ENCODE measurements at places on chromosomes 4 and X.

DNA sequence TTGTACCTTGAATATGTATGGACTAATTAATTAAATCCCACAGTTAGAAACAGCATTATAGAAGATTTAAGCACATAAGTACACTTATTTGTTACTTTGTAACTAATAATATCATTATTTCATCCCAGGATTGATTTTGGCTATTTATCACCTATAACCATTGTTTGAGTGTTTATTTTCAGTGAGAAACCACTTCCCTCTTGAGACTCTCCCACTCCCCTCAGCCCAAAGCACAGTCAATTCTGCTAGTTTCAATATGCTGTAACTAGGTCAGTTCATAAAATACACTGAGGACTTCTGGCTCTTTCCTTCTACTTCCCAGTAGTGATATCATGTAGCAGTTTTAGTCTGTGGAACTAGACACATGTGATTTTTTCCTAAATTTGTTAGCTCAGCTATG is 16.3 kb downstream of the OFD1 start:
- DNase-seq, result no peak

DNA sequence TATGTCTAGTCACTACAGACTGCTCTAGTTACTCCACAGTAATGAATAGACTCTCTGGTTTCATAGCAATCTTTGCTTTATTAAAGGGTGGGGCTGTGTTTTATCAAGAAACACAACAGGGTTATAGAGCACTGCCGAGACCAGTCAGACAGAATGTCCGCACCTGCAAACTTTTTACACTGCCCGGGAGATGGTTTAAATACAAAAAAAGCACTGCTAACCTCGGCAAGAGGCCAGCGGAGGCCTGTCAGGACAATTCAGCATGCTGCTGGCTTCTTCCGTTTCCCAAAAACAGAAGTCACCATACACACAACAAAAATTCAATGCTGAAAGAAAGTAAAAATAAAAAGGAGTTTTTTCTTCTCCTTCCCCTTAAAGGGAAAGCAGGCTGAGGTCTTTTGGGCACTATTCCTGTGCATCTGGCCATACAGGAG is 67.4 kb downstream of the IRF2 start:
- peak; percentile 59 for DNase-seq

GRCh38 chr4:39495446-39496213 is 31.6 kb downstream of the UGDH start:
- DNase-seq, result no peak

GRCh38 chr4:166972071-166972470 is 262.2 kb downstream of the SPOCK3 start:
- DNase-seq, result peak; percentile 57

DNA sequence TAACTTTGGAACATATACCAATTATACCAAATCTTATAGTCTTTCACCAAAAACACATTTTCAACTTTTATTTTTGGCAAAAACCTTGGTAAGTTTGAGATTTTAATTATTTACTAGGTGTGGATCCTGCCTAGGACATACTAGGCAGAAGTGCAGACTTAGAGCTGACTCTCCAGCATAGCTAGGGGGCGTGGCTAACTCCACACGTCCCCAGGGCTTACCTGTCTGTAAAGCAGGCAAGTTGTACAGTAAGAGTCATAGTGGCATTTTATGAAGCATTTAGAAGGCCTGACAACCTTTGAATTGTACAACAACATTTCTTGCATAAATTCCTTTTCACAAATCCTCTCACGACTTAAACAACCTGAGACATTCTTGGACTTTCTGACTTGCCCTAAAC is 19.2 kb upstream of the GRPEL1 start:
- DNase-seq, result no peak

- DNase-seq, result no peak
Measured at GRCh38 chr4:79827283-79827682, 245.7 kb downstream of the ANTXR2 start.

DNA sequence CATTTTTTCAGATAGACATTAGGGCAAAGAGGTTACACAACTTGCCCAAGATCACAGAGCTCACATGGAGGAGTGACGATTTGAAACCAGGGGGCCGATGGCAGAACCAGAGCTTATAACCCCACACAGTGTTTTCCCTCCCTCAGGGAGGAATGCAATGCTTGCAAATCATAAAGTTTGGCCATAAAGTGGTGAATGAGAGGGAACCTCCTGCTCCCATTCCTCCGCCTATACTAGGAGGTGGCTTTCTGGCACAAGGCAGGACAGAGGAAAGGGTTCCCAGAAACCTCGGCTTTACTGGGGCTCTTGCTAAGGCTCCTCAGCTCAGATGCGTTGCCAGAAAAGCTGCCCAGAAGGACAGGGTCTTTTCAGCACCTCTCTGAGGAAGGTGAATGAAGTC is 19.3 kb downstream of the TMEM154 start:
- no peak for DNase-seq

GRCh38 chr4:61493470-61493869 is 293.3 kb downstream of the ADGRL3 start:
- no peak for DNase-seq

GRCh38 chrX:79601341-79602131 is 234.4 kb upstream of the ITM2A start:
- no peak for DNase-seq

GRCh38 chrX:105744291-105744690 is 78.0 kb upstream of the NRK start:
- no peak for DNase-seq

GRCh38 chr4:114378305-114378903 is 220.2 kb upstream of the UGT8 start:
- no peak for DNase-seq

DNA sequence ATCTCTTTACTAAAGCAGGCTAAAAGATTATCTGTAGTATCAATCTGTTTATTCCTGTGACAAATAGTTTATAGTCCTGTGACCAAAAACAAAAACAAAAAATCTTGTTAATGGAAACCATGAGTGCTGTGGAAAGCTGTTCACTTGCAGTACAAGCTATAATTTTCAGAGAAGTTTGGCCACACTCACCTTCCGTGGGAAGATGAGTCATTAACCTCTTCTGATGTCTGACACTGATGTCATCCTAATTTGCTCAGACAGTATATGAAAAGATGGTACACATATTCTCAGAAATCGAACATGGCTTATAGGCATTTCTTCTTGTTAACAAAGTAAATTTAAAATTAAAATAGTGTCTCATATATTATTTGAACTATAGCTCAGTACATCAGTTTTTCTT is 19.9 kb upstream of the ENPP6 start:
- DNase-seq, result no peak

GRCh38 chrX:139106069-139106468 is 394.6 kb upstream of the FGF13 start:
- no peak for DNase-seq

DNA sequence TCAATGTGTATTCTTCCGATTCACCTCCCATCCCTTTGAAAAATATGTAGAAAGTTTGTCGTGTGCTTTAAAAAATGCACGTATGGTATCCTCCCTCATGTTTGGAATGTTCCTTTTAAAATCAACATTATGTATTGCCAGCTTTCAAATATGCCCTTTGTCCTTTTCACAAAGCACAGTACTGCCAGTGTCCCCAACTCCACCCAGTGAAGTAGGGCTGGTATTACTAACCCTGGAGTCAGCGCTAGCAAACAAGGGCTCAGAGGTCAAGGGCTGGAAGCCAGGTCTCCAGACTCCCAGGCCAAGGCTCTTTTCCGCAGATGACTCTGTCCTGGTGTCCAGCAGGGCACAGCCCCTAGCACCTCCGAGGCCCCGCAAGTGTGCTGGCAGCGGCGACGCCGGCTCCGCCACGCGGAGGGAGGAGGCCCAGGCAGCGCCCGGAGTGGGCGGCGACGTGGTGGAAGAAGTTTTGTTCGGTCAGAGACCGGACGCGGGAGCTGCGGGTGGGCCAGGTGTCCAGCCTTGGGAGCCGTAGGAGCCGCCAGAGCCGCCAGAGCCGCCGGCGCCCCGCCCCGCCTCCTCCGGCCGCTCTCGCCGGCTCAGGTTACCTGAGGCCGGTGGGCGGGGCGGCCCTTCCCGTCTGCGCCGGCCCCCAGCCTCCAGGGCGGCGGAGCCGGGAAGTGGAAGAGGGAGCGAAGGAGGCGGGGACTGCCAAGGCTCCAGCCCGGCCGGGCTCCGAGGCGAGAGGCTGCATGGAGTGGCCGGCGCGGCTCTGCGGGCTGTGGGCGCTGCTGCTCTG is at the start of gene IL13RA1:
IL13RA1 (plus strand) TSS at position 720 of the 799 bp plus-strand sequence; CDS start at position 753, 33 bp downstream.
- DNase-seq, result peak; percentile 44

- no peak for DNase-seq
Measured at GRCh38 chr4:77043507-77044136, 32.2 kb downstream of the CCNI start.

GRCh38 chr4:110106931-110107296 is 91.5 kb downstream of the ELOVL6 start:
- no peak for DNase-seq

DNA sequence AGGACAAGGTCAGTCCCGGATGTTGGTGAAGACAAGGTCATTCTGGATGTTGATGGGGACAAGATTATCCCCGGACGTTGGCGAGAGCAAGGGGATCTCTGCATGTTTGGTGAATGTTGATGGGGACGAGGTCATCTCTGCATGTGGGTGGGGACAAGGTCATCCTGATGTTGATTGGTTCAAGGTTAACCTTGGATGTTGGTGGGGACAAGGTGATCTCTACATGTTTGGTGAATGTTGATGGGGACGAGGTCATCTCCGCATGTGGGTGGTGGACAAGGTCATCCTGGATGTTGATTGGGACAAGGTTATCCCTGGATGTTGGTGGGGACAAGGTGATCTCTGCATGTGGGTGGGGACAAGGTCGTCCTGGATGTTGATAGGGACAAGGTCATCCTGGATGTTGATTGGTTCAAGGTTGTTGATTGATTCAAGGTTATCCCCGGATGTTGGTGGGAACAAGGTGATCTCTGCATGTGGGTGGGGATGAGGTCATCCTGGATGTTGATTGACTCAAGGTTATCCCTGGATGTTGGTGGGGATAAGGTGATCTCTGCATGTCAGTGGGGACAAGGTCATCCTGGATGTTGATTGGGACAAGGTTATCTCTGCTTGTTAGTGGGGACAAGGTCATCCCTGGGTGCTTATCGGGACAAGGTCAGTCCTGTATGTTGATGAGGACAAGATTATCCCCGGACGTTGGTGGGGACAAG is 28.8 kb upstream of the PLCXD1 start:
- no peak for DNase-seq

DNA sequence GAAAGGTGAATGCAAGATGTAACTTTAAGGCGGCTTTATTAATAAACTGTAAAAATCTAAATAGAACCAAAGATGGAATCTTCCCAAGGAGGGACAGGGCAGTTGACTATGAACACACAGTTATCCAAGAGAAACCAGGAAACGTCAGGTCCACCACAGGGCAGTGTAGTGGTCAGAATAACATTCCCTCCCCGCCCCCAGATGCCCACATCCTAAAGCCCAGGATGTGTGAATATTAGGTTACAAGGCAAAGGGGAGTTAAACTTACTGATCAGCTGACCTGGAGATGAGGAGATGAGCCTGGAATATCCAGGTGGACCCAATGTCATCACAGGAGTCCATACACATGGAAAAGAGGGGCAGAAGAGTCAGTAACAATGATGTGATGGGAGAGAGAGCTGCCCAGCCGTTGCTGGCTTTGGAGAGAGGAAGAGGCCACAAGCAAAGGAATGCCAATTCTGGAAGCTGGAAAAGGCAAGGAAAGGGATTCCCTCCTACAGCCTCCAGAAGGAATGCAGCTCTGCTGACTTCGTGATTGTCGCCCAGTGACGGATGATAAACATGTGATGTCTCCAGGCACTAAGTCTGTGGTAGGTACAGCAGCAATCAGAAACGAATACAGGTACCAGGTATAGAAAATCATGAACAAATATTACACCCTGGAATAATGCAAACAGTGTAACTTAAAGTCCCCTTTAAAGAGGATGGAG is 5.2 kb downstream of the SH3KBP1 start:
- no peak for DNase-seq

DNA sequence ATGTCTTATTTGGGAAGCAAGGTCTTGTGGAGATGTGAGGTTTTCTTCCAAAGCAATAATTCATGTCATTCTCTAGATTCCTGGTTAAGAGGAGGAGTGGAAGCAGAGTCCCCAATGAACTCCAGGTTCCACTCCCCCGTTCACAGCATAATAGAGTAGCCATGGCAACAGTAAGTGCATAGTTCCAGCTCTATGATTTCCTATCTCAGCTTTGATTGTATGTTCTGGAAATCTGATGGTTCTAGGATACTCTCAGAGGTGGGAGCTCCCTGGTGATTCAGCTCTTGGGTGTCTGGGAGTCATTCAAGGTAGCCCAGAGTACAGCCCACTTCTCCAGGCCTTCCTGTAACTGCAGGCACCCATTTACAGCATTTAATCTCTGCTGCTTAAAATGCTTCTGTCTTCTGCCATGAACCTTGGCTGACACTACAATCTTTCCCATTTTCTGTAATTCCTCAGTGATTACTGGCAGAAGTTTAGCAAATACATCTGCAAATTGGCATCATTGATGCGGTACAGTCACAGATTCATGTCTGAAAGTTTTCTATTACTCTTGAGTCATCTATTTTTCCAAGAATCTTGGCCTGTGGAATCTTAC is 242.0 kb downstream of the MAPK10 start:
- DNase-seq, result no peak

GRCh38 chrX:45623266-45623665 is 422.6 kb upstream of the DIPK2B start:
- no peak for DNase-seq

- no peak for DNase-seq
Measured at GRCh38 chrX:119399772-119400101, 601 bp downstream of the SLC25A43 start.

DNA sequence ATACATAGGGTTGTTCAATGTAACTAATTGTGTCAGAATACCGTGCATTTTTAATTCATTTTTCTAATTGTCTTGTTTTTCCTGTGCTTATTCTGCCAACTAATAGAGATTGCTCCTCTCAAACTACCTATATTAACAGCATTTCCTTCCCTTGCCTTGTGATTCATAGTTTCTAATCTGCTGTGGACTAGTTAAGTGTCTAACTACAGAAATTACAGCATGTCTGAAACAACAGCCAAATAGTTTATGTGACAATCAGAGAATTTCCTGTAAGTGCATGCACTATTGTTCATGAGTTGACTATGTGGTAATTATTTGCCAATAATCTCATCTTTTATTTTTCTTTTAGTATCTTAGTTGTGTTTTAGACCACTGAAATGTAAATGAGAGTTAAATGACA is 4.1 kb upstream of the SEC24B start:
- no peak for DNase-seq

DNA sequence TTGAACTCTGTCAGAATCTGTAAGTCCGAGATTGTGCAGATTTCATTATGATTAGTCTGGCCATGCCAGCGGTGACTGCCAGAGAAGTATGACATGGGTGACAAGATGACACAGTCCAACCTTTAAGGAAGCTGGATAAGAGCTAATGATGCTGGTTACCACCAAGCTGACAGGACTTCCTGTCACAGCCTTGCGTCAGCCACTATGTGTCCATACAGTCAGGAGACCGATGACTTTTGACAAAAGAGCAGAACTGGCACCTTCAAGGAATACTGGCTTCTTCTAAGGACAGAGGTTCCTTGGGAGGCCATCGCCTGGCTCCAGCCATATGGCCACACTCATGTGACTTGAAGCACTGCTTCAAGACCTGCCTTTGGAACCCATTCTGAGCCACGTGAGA is 67.2 kb upstream of the TFDP3 start:
- DNase-seq, result no peak

GRCh38 chrX:48736303-48736702 is 25.2 kb upstream of the GLOD5 start:
- DNase-seq, result no peak

Data from hematopoietic multipotent progenitor cell treated with erythropoietin and hydrocortisone succinate and interleukin-3 and kit ligand, for 6 days (in vitro differentiated cells).